Activated CD4-positive, alpha-beta T cell treated with anti-CD3 and anti-CD28 coated beads for 4 hours (primary cell): ENCODE measurements at places on chromosomes 2 and 18.

DNA sequence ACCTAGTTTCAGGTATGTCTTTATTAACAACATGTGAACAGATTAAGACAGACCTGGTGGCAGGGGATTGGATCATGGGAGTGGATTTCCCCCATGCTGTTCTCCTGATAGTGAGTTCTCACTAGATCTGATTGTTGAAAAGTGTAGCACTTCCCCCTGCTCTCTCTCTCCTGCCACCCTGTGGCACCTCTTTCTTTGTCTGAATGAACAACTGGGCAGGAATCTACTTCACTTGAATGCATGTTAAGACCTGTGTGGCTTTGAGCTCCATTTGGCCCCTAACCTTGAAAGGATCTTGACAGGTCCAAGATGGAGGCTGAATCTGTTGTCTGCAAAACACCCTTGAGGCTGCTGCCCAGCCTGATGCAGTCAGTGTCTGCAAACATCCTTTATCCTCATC lies 194.4 kb downstream of the RNF144A start:
- DNase-seq, result no peak

DNA sequence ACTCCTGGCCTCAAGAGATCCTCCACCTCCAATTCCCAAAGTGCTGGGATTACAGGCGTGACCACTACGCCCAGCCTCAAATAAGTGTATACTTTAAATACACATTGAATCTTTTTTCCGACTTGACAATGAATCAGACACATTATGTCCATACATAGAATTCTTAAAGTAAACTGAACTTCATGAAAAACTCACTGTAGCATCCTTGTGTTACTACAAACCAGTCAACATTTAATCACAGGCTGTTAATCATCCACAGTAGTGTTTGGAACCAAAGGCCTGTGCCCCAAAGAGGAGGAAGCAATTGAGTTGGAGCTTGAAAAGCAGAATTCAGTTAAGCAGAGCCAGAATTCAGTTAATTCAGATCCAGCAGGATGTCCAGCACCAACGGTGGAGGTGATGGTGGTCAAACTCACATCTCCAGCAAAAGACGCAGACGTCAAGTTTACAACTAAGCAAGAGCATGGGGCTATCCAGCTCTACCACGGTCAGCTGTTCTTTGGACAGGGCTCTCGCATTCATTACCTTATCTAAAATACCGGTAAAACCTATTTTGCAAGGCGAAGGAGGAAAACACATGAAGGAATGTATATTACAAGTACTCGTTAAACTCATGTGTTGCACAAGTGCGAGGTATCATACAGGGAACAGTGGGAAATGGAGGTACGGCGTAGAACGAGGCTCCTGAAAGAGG lies 1.2 kb downstream of the SLC39A6 start:
- no peak for DNase-seq

GRCh38 chr2:65754219-65754618 lies 321.8 kb upstream of the SPRED2 start:
- DNase-seq, result no peak

GRCh38 chr2:25543939-25544338 lies 129.4 kb downstream of the DTNB start:
- no peak for DNase-seq

DNA sequence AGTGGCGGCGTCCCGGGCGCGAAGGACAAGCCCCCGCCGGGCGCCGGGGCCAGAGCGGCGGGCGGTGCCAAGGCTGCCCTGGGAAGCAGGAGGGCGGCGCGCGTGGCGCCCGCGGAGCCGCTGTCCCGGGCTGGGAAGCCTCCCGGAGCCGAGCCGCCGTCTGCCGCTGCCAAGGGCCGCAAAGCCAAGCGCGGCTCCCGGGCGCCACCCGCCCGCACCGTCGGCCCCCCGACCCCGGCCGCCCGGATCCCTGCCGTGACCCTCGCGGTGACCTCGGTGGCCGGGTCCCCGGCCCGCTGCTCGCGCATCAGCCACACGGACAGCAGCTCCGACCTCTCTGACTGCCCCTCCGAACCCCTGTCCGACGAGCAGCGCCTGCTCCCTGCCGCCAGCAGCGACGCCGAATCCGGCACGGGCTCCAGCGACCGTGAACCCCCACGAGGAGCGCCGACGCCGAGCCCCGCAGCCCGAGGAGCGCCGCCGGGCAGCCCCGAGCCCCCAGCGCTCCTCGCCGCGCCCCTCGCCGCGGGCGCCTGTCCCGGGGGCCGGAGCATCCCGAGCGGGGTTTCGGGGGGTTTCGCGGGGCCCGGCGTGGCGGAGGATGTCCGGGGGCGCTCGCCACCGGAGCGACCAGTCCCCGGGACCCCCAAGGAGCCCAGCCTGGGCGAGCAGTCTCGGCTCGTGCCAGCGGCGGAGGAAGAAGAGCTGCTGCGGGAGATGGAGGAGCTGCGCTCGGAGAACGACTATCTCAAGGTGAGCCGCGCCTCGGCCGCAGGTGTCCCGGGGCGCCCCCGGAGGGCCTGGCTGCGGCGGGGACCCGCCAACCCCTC lies 820 bp downstream of the MTCL1 start:
- DNase-seq, result no peak

DNA sequence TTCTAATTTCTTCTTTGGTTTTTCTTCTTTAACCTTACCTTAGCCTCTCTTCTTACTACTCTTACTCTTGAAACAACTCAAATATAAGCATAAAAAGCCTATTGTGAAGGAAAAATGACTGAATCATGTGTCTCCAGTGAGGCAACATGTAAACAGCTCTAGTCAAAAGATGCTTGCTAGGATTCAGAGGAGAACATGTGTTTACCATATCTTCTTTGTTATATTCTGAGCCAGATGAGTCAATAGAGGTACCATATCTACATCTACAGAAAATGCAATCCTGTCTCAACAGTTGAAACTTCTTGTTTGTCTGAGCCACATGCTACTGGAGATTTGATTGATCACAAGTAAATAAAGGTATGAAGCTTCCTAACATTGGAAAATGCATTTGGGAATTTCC lies 15.9 kb upstream of the FIGN start:
- no peak for DNase-seq

- no peak for DNase-seq
Observed at GRCh38 chr2:23769364-23769763, 157.6 kb downstream of the ATAD2B start.
